ENCODE measurements at places on chromosomes 5 and 9.

GRCh38 chr5:168939156-168939800 is 360.1 kb upstream of the PANK3 start:
- DNase-seq: no peak
- H3K4me3 ChIP-seq: no peak overlapping the region
- H3K4me1 ChIP-seq: peaks cover 25% of the 10 kb centered on the region
- H3K36me3 ChIP-seq: no peaks in the 10 kb centered on the region
- H3K27me3 ChIP-seq: no peaks in the 10 kb centered on the region

GRCh38 chr5:1549475-1550030 is 25.8 kb upstream of the LPCAT1 start:
- H3K36me3 ChIP-seq: no peaks in the 10 kb centered on the region
- H3K27ac ChIP-seq: no peak overlapping the region
- H3K27me3 ChIP-seq: no peaks in the 10 kb centered on the region
- no peak for DNase-seq
- H3K4me1 ChIP-seq: no peaks in the 10 kb centered on the region

GRCh38 chr5:169808118-169808581 is 171.1 kb downstream of the DOCK2 start:
- DNase-seq: no peak
- H3K36me3 ChIP-seq: no peaks in the 10 kb centered on the region
- no peak overlapping the region for H3K27ac ChIP-seq
- H3K4me3 ChIP-seq: no peak overlapping the region

- no peak overlapping the region for H3K4me3 ChIP-seq
- DNase-seq: no peak
- peaks cover 45% of the 10 kb centered on the region for H3K27me3 ChIP-seq
- H3K27ac ChIP-seq: no peak overlapping the region
- H3K36me3 ChIP-seq: no peaks in the 10 kb centered on the region
Observed at GRCh38 chr5:16618138-16618897, 1.5 kb upstream of the RETREG1 start.

DNA sequence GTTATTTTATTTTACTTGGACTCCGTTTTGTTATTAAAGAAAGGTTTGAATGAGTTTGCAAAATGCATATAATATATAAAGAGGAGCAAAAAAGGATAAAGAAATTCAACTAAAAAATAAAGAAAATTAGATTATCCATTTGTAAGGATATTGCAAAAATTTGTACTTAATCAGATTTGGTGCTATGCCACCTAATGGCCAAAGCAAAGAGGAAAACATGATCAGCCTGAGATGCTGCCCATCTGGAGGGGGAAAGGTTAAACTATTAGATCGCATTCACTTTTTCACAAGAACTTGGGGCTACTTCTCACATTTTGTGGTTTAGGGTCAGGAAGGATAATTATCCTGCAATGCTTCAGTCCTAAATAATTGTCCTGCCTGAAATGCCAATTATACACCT is 350.6 kb downstream of the MLLT3 start:
- H3K4me3 ChIP-seq: no peak overlapping the region
- H3K36me3 ChIP-seq: no peaks in the 10 kb centered on the region
- no peak overlapping the region for H3K27ac ChIP-seq
- H3K27me3 ChIP-seq: no peaks in the 10 kb centered on the region
- H3K4me1 ChIP-seq: peaks cover 5% of the 10 kb centered on the region

DNA sequence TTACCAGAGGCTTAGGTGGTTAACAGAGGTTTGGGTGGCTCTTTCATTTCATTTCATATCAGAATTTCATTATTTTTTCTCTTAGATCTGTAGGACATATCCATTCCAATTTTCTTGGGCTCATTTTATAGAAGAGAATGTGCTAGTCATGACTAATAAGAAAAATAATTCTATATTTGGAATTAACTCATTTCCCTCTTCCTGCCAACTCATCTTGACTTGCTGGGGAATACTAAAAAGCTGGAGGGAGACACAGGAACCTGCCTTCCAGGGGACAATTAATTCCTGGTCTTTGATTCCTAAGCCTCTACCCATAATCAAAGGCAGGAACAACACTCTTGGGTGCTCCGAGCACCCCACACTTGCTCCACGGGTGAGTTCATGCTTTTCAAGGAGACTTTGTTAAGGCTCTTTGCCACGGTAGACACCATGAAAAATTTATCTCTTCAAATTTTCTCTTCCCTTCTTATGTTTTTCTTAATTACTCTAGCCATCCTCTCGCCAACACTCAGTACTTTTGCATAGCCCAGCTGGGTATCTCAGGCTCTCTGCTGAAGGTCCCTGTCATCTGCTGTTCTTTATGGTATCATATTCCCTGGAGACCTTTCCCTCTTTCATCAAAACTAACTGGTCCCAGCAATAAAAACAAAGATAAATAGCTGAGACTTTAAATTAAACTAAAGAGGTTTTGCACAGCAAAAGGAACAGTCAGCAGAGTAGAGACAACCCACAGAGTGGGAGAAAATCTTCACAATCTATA is 273.9 kb downstream of the NPR3 start:
- H3K27ac ChIP-seq: no peak overlapping the region
- H3K4me1 ChIP-seq: no peaks in the 10 kb centered on the region
- DNase-seq: no peak
- H3K4me3 ChIP-seq: no peak overlapping the region

- H3K27ac ChIP-seq: no peak overlapping the region
- no peaks in the 10 kb centered on the region for H3K4me1 ChIP-seq
- H3K27me3 ChIP-seq: no peaks in the 10 kb centered on the region
- no peak for DNase-seq
- H3K36me3 ChIP-seq: peaks cover 7% of the 10 kb centered on the region
Observed at GRCh38 chr9:113986931-113987330, 91.2 kb downstream of the AMBP start.

DNA sequence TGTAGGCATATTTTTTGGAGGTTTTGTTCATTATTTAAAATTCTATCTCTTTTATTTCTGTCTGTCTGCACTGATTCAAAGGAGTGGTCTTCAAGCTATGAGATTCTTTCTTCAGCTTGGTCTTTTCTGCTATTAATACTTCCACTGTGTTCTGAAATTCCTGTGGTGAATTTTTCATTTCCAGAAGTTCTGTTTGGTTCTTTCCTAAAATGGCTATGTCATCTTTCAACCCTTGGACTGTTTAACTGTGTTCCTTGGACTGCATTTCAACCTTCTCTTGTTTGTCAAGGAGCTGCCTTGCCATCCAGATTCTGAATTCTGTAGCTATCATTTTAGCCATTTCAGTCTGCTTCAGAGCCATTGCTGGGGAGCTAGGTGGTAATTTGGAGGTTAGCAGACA is 76.3 kb downstream of the CERT1 start:
- no peak overlapping the region for H3K27ac ChIP-seq
- no peaks in the 10 kb centered on the region for H3K27me3 ChIP-seq
- no peaks in the 10 kb centered on the region for H3K36me3 ChIP-seq
- H3K4me1 ChIP-seq: no peaks in the 10 kb centered on the region
- peak; percentile 4 for DNase-seq
- no peak overlapping the region for H3K4me3 ChIP-seq

DNA sequence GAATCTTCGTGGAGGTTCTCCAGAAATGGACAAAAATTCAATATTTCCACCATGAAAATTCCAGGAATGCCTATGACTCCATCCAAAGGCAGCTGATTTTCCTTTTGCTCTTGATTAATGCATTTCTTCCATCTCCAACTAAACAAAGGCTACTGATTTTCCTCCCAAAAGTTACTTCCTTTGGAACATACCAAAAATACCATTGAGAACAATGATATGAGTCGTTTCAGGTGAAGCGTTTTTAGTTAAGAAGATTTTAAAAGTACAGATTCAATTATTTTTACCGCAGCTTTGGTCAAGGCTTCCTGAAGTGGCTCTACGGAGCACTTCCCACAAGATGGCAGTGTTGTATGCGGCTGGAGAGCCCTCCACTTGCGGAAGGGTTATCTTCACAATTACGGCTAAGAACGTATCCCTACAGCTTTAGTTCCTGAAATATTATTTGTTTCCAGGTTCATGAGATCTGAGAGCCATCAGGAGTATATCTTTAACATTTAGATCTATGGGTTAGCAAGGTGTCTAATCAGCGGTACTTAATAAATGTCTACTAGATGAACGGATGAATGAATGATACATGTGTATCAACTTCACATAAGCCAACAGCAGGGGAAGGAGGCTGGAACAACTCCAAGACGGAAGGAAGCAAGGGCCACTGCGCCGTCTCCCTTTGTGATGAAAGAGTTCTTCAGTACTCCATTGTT is 35.9 kb upstream of the ARSB start:
- H3K27me3 ChIP-seq: peaks cover 6% of the 10 kb centered on the region
- H3K4me3 ChIP-seq: no peak overlapping the region
- DNase-seq: peak; percentile 65
- H3K4me1 ChIP-seq: peaks cover 3% of the 10 kb centered on the region
- no peak overlapping the region for H3K27ac ChIP-seq
- H3K36me3 ChIP-seq: no peaks in the 10 kb centered on the region

DNA sequence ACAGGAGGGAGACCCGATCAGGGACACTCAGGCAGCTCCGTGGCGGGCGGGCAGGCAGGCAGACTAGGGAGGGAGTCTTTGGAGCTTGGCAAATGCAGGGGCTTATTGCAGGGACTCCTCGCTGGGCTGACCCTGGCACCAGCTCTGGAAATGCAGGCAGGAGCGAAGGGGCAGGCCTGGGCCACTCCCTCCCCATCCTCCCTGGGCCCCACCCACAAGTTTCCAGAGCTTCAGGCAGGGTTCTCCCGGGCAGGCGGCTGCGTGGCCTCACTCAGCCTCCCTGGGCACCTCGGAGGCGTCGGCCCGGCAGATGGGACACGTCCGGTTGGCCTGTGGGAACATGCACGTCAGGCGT is 8.5 kb downstream of the RNF44 start:
- peaks cover 7% of the 10 kb centered on the region for H3K4me1 ChIP-seq
- peaks cover 31% of the 10 kb centered on the region for H3K36me3 ChIP-seq
- H3K4me3 ChIP-seq: no peak overlapping the region
- no peak for DNase-seq
- H3K27ac ChIP-seq: peak overlapping the region; percentile 13
- H3K27me3 ChIP-seq: no peaks in the 10 kb centered on the region

DNA sequence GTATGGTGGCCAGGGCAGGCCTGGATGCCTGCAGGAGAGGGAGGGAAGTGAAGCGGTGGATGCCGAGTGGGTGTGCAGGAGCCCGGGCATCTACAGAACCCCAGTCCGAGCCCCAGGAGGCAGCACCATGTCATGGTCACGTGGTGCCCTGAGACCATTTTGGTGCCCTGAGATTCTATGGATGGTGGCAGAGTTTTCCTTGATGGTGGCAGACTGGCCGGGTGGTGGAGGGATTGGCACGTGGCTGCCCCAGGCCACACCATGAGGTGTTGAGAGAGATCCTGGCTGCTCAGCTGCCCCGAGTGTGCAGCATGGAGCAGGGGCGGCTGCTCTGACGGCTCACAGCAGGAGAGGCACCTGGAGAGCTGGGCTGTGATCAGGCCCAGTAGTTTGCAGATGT is 52.3 kb downstream of the SYK start:
- H3K27me3 ChIP-seq: no peaks in the 10 kb centered on the region
- H3K36me3 ChIP-seq: no peaks in the 10 kb centered on the region
- DNase-seq: no peak
- H3K27ac ChIP-seq: no peak overlapping the region
- peaks cover 4% of the 10 kb centered on the region for H3K4me1 ChIP-seq
- H3K4me3 ChIP-seq: no peak overlapping the region

DNA sequence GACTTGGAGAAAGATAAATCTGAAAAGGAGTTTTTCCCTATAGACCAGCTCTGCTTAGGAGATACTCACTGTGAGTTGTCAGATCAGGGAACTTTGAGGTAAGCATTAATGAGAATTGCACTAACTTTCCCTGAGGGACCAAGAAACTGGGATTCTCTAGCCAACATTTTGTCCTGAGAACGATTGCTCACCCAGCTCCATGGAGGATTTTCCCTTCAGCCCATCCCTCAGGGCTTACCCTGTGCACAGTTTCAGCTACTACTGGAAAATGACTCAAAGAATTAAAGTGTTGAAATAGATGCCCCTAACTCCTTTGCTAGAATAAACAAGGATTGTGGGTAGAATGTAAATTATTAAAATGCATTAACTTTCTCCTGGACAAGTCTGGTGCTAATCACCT is 237.2 kb upstream of the IL12B start:
- H3K4me3 ChIP-seq: no peak overlapping the region
- H3K4me1 ChIP-seq: peaks cover 23% of the 10 kb centered on the region
- H3K36me3 ChIP-seq: no peaks in the 10 kb centered on the region
- no peak overlapping the region for H3K27ac ChIP-seq

- no peak overlapping the region for H3K27ac ChIP-seq
- H3K36me3 ChIP-seq: no peaks in the 10 kb centered on the region
- H3K27me3 ChIP-seq: no peaks in the 10 kb centered on the region
- no peak for DNase-seq
Observed at GRCh38 chr5:32833663-32834062, 122.5 kb downstream of the NPR3 start.

DNA sequence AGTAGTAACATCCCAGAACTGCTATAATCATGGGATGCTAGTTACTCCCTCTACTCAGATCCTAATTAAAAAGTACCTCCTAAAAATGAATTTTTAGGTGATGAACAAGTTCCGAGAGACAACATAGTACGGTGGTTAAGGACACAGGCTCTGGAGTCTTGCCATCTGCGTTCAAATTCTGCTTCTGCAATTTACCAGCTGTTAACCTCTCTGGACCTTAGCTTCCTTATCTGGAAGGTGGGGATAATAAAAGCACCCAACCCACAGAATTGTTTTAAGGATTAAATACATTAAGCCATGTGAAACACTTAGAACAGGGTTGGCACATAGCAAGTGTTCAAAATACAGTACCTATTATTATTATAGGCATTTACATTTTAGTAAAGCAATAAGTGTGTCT is 77.5 kb upstream of the XPA start:
- H3K27ac ChIP-seq: no peak overlapping the region
- no peaks in the 10 kb centered on the region for H3K36me3 ChIP-seq
- no peaks in the 10 kb centered on the region for H3K27me3 ChIP-seq
- H3K4me1 ChIP-seq: no peaks in the 10 kb centered on the region
- no peak for DNase-seq

GRCh38 chr5:169251333-169252084 is 49.4 kb downstream of the SLIT3 start:
- H3K27ac ChIP-seq: no peak overlapping the region
- peaks cover 39% of the 10 kb centered on the region for H3K4me1 ChIP-seq
- H3K27me3 ChIP-seq: no peaks in the 10 kb centered on the region
- DNase-seq: no peak

- H3K27me3 ChIP-seq: no peaks in the 10 kb centered on the region
- H3K36me3 ChIP-seq: no peaks in the 10 kb centered on the region
- H3K4me3 ChIP-seq: no peak overlapping the region
- no peak overlapping the region for H3K27ac ChIP-seq
Observed at GRCh38 chr9:99162759-99163364, 57.9 kb downstream of the TGFBR1 start.

GRCh38 chr5:59174248-59174844 is 591.5 kb downstream of the RAB3C start:
- no peak overlapping the region for H3K27ac ChIP-seq
- H3K4me1 ChIP-seq: no peaks in the 10 kb centered on the region
- H3K36me3 ChIP-seq: no peaks in the 10 kb centered on the region
- peak; percentile 90 for DNase-seq
- H3K4me3 ChIP-seq: no peak overlapping the region

GRCh38 chr5:25573691-25574090 is 928.9 kb upstream of the CDH10 start:
- H3K27ac ChIP-seq: no peak overlapping the region
- H3K4me3 ChIP-seq: no peak overlapping the region
- H3K36me3 ChIP-seq: no peaks in the 10 kb centered on the region
- H3K27me3 ChIP-seq: no peaks in the 10 kb centered on the region
- DNase-seq: no peak

GRCh38 chr5:56389261-56389660 is 156.1 kb upstream of the ANKRD55 start:
- H3K27me3 ChIP-seq: no peaks in the 10 kb centered on the region
- H3K36me3 ChIP-seq: no peaks in the 10 kb centered on the region
- H3K27ac ChIP-seq: no peak overlapping the region
- no peak overlapping the region for H3K4me3 ChIP-seq
- H3K4me1 ChIP-seq: no peaks in the 10 kb centered on the region

- no peak overlapping the region for H3K4me3 ChIP-seq
- no peaks in the 10 kb centered on the region for H3K27me3 ChIP-seq
- no peak for DNase-seq
- no peaks in the 10 kb centered on the region for H3K4me1 ChIP-seq
Observed at GRCh38 chr9:79592726-79593493, 21.1 kb downstream of the TLE4 start.
